Calu3 (cell line): ENCODE measurements at places on chromosomes 16 and 17. TPM values are rescaled to one million over a fixed set of nuclear protein-coding genes. Genes with fewer than 3 reads are reported as not detected.
A peak's percentile ranks its signal among the peaks of the same experiment; 100 is the strongest.

The NOG gene
- total RNA-seq, result 0.73 TPM in 1 of 2 replicates, not detected in the other

DNA sequence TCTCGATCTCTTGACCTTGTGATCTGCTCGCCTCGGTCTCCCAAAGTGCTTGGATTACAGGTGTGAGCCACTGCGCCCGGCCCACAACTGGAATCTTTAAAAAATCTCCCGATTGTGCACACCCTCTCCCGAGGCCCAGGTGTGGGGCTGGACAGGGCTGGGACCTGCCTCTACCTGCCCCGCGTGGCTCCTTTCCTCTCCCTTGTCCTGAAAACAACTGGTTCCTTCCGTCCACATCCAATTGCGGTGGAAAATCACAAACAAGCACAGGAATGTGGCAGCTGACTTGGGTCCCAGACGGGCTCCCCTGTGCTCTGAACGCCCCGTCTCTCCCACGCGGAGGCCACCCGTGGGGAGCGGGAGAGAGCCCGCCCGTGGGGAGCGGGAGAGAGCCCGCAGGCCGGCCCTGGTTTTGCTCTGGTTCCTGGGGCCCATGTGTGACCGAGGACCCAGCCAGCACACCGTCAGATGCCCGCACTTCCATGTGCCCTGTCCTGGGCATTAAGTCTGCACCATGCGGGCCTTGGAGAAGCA is 3.0 kb upstream of the TMEM204 start:
- DNase-seq, result no peak
- H3K27ac ChIP-seq, result no peak overlapping the region
- no peaks in the 10 kb centered on the region for H3K4me1 ChIP-seq
- no peaks in the 10 kb centered on the region for H3K27me3 ChIP-seq

DNA sequence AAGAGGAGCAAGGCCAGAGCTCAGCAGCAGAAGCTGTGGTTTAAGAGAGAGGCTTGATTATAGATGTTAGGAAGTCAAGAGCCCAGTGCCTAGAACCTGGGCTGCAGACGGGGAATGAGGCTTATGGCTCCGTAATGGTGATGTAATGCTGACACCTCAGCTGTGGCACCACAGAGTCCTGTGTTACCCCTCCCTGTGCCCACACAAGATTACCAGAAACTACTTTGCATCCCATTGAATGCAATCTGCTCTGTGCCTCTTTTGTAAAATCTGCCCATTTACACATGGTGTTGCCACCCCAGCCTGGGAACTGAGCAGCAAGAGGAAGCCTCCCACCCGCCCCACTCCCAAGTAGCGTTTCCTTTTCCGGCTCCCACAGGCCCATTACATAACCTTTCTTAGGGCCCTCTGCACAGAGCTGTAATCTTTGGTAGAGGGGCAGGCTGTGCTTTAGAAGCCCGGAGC is 57.0 kb downstream of the PITPNC1 start:
- no peaks in the 10 kb centered on the region for H3K27me3 ChIP-seq
- H3K36me3 ChIP-seq, result no peaks in the 10 kb centered on the region
- no peaks in the 10 kb centered on the region for H3K4me1 ChIP-seq
- H3K27ac ChIP-seq, result no peak overlapping the region

- no peak overlapping the region for H3K27ac ChIP-seq
- H3K4me1 ChIP-seq, result no peaks in the 10 kb centered on the region
- no peak overlapping the region for H3K4me3 ChIP-seq
- no peak for DNase-seq
These were observed 26.7 kb downstream of the ASPA start for GRCh38 chr17:3502466-3502865.

- no peaks in the 10 kb centered on the region for H3K4me1 ChIP-seq
- DNase-seq, result no peak
These were observed 93.4 kb downstream of the AMFR start for GRCh38 chr16:56331915-56332314.

The CA7 gene
- total RNA-seq, result not detected in 2 replicates

GRCh38 chr17:79591695-79592094 is 19.2 kb downstream of the RBFOX3 start:
- no peak overlapping the region for H3K27ac ChIP-seq
- peaks cover 76% of the 10 kb centered on the region for H3K27me3 ChIP-seq
- no peaks in the 10 kb centered on the region for H3K4me1 ChIP-seq
- DNase-seq, result no peak

DNA sequence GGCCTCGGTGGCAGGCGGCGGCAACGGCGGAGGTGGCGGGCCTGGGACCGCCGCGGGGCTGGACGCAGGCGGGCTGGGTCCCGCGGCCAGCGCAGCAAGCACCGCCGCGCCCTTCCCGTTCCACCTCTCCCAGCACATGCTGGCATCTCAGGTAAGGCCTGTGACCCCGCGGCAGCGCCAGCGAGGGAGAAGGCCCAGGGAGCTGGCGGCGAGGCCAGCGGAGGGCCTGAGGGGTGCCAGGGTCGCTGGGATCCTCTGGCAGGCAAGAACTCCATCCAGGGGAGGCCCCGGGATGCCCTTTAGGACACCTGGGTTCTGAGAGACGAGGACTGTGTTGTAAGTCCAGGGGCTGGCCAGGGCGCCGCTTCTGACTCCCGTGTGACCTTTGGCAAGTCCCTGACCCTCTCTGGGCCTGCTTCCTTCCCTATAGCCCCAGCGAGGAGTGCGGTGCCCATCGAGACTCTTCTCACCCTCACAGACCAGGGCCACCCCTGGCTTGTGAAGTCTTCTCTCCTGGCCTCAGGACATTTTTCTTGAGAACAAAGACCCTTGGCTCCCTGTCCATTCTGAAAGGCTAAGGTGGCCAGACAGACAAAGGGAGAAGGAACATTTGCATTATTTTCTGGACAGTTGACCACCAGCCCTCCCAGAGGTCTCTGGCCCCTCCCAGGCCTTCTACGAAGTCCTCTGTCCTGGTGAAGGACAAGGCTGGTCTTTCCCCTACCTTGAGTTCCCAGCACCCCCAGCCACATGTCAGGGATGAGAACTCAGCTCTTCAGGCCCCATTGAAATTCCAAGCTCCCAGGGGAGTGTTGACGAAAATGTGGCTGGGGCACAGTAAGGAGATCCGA is 6.3 kb downstream of the TBX2 start:
- H3K27me3 ChIP-seq, result peaks cover 25% of the 10 kb centered on the region
- H3K27ac ChIP-seq, result no peak overlapping the region
- peaks cover 5% of the 10 kb centered on the region for H3K36me3 ChIP-seq
- no peak overlapping the region for H3K4me3 ChIP-seq

The SEPTIN12 gene
- not detected in 2 replicates for total RNA-seq

- no peak overlapping the region for H3K27ac ChIP-seq
- peaks cover 36% of the 10 kb centered on the region for H3K4me1 ChIP-seq
- no peak for DNase-seq
- peaks cover 4% of the 10 kb centered on the region for H3K36me3 ChIP-seq
- H3K27me3 ChIP-seq, result no peaks in the 10 kb centered on the region
These were observed 6.7 kb upstream of the KRT9 start for GRCh38 chr17:41578538-41578937.

DNA sequence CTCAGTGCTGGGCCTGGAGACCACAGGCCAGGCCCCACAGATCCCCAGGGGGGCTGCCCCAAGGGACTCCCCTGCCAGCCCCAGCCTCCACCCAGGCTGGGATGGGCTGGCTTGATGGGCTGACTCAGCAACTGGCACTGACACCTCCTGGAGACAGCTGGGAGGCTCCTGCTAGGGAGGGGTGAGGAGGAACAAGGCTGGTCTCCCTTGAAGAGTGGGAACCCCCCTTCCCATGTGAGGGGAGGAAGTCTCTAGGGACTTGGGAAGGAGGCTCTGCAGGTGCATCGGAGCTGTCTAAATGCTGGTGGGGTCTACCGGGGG is 10.4 kb downstream of the NHERF1 start:
- peak overlapping the region; percentile 68 for H3K27ac ChIP-seq
- H3K4me3 ChIP-seq, result peak overlapping the region; percentile 65
- no peak for DNase-seq
- no peaks in the 10 kb centered on the region for H3K27me3 ChIP-seq
- peaks cover 50% of the 10 kb centered on the region for H3K4me1 ChIP-seq
